ENCODE measurements at places on chromosomes 12 and 14.

DNA sequence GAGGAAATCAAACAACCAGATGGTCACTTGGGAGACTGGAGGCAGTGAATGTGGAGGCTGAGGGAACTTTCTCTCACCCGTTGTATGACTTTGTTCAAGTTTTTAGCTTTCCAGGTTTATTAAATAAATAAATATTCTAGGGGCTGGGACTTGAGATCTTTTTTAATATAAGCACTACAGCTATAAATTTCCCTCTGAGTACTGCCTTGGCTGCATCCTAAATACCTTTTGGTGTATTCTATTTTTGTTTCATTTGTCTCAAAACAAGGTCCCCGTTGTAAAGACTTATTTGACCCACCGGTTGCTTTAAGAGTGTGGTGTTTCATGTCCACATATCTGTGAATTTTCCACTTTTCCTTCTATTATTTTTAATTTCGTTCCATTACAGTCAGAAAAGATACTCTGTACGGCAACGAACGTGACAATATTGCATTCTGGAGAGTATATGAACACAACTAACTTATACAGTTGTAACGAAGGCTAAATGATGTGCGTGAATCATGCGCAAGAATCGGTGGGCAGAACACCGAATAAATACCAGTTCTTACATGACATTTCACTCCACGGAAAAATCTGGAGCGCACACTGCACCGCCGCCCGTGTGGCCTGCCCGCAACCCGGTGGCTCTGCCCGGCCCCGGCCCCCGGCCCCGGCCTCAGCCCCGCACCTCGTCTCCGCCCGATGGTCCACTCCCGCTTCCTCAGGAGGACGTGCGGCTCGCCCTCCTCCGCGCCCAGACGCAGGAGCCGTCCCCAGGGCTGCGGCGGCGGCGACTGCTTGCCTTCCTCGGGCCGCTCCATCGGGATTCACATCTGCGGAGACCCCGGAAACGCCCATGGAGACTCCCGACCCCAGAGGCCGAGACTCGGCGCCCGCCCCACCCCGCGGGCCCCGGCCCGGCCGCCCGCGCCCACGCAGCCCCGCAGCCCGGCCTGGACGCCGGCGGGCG is 602 bp downstream of the CHFR start:
- no peak for DNase-seq

GRCh38 chr14:93037351-93037750 is 78.4 kb downstream of the ITPK1 start:
- DNase-seq: no peak

- DNase-seq: no peak
These were observed 38.3 kb upstream of the RBM19 start for GRCh38 chr12:114004402-114004801.

- no peak for DNase-seq
These were observed 43.2 kb downstream of the MLXIP start for GRCh38 chr12:122121745-122122144.

DNA sequence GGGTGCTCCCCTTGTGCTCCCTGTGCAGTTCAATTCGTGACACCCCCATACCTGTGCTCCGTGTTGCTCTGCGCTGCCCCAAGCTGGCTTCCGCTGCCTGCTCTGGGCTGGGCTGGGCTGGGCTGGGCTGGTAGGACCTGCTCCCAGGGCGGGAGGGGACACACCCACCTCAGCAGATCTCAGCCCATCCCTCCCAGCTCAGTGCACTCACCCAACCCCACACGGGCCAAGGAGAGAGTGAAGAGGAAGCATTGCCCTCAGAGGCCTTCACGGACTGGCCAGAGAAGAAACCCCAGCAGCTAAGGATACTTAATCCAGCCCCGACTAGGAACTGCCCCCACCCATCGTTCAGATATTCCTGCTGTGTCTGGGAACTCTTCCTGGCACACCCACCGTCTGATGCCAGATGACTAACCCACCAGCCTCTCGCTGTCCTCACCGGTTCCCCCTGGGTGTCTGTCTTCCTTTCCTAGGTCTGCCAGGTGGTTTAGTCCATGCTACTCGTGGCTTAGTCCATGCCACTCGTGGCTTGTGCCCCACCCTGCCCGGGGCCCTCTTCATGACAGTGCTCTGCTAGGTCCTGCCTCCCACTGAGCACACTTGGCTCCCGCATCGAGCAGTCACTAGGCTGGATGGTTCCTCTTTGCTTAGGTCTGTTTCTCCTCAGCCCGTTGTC is at the start of gene LPAR5:
TSS of gene LPAR5 (minus strand) at position 104 of the 676 bp plus-strand sequence. CDS start 14,711 bp downstream, outside the sequence.
- DNase-seq: peak; percentile 62

- DNase-seq: no peak
These were observed 370.2 kb upstream of the E2F7 start for GRCh38 chr12:77435446-77436091.

DNA sequence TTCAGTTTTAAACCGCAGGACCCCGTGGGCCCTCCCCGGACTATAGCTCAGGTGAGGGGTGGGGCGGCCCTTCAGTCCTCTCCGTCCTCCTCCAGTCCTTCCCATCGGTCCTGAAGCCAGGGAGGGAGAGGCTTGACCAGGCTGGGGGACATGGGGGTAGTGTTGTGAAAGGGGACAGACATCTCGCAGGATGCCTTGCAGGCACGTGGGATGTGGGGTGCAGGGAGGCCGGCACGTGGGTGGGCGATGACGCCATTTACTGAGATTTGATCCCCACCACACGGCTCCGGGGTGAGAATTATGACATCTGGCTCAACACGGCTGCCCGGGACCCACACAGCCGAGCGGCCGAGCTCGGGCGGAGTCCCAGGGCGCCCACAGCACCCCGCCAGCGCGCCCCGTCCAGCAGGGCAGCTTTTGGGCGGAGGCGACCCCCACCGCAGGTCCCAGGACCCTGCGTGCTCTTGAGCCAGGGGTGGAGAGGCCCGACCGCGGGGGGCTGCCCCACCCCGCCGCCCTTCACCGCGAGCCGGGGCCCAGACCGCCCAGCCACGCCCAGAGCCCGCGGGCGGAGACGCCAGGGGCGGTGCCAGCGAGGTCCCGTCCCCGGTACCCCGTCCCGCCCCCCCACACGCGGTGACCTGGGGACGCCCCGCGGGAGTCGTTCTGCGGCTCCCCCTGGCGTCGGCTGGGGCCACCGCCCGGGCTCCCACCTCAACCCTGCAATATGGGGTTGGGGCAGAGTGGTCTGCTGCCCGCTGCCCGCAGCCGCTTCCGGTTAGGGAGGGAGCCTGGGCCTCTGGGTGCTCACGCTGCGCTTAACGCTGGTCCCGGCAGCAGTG is 3.3 kb upstream of the EXOC3L4 start:
- DNase-seq: peak; percentile 86

GRCh38 chr12:26010293-26010821 is 51.9 kb downstream of the RASSF8 start:
- no peak for DNase-seq

GRCh38 chr14:100696590-100696989 is 30.1 kb upstream of the DLK1 start:
- no peak for DNase-seq

GRCh38 chr14:71116568-71117122 is 209.4 kb downstream of the PCNX1 start:
- no peak for DNase-seq

DNA sequence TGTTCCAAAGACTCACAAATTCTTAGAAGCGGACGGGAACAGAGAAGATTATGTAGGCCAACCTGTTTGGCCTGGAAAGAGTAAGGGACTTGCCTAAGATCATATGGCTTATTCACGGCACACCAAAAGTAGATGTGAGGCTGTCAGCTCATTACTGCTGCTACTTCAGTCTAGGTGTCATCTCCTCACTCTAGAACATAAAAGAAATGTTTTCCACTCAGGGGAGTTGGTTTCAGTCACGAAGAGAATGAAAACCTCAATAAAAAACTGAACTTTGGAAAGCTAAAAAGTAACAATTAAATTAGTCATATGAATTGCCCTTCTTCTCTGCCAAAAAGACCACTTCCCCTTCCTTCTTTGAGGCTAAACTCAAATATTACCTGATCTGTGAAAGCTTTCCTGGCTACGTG is 658 bp upstream of the CEP128 start:
- DNase-seq: no peak

GRCh38 chr12:39723831-39724230 is 104.2 kb upstream of the ABCD2 start:
- DNase-seq: no peak

DNA sequence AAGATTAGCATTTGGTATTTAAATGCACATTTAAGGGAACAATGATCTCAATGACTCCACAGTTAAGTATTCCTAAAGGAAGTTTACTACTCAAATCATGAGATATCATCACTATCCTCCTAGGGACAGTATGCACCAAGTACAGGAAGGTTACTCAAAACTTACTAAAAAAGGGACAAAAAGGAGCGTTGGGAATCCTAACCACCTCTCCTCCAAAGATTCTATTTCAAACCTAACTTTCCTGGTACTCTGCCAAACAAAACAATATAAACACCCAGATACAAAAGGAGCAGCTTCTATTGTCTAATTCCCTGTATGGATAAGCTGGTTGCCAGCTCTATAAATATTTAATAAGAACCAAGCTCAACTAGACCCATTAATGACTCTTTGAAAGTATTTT is 377.7 kb downstream of the NUAK1 start:
- DNase-seq: no peak

GRCh38 chr14:47833011-47833410 is 157.6 kb upstream of the MDGA2 start:
- DNase-seq: no peak

GRCh38 chr12:125089083-125089482 is 23.8 kb downstream of the AACS start:
- DNase-seq: no peak

- DNase-seq: no peak
These were observed 81.4 kb downstream of the FRMD6 start for GRCh38 chr14:51733147-51733546.

DNA sequence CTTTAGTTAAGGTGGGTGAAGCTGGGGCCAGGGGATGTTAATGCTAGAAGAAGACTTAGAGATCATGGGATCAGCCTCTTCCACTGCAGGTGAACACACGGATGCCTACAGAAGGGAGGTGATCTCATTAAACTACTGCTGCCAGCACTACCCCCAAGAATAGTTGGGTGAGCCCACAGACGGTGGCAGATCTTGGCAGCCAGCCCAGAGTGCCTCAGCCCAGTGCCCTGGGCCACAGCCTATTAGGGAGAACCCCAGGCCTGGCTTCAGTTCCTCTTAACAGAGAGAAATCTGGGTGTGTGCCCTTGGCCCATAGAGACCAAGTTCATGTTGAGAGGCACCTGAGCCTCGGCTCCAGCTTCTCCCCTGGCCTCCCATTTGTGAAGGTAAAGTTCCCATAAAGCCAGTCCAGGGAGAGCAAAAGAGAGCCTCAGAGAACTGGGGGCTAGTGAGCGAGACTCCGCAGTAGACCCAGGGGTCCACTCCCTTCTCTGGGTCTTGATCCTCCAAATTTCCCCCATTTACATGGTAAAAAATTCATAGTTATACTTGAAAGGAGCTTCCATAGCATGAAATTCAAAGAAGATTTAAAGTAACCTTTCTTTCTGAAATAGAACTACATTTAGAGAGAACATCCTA is 125.0 kb upstream of the CCND2 start:
- peak; percentile 81 for DNase-seq

DNA sequence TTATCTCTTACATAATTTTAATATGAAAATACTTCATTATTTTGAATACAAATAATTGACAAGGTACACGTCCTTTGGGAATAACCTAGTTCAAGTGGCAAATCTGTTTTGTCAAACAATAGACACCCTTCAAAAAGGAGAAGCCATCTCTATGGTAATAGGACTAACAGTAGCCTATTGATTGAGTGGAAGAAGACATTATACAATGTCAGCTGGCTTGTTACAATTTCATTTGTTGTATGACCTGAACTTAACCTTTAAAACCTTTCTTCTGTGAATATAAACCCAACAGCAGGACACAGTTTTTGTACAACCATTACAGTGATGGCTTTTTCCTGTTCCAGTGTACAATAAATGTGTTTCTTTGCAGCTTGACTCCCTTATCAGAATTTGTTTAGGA is 8.1 kb downstream of the TMEM260 start:
- DNase-seq: no peak

GRCh38 chr12:39930101-39930500 is 175.8 kb downstream of the SLC2A13 start:
- no peak for DNase-seq

DNA sequence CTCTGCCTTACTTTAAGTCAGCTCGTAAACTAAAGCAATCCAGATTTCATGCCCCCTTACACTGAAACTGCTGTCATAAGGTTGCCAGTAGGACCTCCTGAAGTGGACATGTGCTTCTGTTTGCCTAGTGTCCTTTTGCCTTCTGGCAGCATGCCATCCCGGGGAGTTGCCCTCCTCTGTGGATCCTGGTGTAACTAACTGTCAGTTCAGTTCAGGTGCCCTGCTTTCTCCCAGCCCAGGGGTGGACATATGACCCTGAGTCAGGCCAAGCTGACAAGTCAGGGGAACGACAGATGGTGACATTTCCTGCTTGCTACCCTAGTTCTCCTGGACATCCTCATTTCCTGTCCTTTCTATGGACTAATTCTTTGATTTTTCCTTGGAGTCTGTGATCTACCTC is 25.6 kb downstream of the AKAP6 start:
- no peak for DNase-seq

GRCh38 chr12:58416236-58416635 is 474.9 kb downstream of the ATP23 start:
- DNase-seq: no peak

DNA sequence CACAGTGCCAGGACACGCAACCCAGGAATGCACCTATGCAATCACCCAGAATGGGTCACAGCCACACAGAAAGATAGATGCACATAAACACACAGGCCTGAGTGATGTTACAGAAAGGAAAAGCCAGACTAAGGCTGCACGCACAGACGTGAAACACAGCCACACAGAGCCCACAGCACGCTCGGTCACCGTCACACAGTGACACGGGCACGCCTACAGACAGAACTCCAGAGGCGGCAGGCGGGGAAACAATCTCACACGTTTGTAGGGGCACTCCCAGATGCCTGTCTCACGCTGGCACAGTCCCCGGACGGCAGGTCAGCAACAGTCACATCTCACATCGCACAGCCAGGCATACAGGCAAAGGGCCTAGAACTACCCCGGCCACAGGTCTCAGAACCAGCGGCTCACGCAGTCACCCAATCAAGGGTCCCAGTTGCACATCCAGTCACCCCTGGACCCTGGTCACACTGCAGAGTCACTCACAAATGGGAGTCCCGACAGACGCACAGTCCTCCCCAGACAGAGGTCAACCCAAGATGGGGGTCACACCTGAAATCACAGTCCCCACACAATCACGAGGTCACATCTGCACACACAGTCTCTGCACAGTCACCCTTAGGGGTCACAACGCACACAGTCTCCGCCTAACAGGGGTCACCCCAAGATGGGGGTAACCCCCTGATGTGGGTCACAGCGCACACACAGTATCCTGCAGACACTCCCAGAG is 790 bp downstream of the SSH1 start:
- peak; percentile 72 for DNase-seq

GRCh38 chr12:105819549-105819948 is 319.2 kb downstream of the NUAK1 start:
- no peak for DNase-seq

GRCh38 chr12:52045794-52046199 is 5.4 kb upstream of the NR4A1 start:
- DNase-seq: no peak

- DNase-seq: no peak
These were observed 85.3 kb upstream of the FLRT2 start for GRCh38 chr14:85444635-85445034.
